ENCODE measurements at places on chromosomes 2 and 18.
A peak's percentile ranks its signal among the peaks of the same experiment; 100 is the strongest.

GRCh38 chr2:44934983-44935728 is 6.3 kb upstream of the SIX3 start:
- DNase-seq: no peak

- no peak for DNase-seq
These were observed 38.2 kb upstream of the MAP3K20 start for GRCh38 chr2:173037245-173038120.

DNA sequence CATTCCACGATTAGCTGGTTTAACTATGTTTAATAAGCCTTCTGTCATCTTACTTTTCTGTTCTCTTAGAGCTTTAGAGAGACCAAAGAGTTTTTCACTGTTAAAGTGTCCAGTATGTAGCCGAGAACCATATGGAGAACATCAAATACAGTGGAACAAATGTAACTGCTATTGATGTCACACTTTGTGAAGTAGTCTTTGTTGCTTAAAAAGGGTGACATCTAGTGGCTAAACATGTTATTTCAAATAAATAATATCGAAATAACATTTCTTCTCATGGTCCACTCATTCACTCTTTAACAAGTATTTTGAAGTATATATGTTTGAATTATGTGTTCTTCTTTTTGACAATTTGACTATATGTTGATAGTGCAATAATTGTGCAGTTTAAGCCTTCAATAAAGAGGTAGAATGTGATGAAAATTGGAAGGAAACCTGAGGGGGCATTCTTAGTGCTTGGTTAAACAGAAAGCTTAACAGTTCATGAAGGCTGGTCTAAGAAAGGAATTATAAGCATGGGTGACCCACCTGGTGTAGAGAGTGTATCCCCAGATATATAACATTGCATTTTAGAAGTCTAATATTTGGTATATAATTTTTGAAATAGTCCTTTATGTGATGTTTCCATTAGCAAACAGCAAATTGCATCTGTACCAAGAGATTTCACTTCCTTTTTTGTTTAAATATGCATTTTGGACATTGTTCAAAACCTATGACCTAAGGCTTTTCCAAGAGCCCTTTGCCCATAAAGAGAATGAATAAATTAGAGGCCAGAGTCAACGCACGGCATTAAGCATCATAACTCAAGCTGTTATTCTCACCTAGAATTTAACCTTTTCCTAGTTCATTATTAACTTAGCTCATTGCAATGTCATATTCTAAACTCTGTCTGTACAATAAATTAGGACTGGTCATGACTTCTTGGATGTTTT is 112.1 kb downstream of the KYNU start:
- DNase-seq: peak; percentile 22

- no peak for DNase-seq
These were observed 145.6 kb downstream of the HDAC4 start for GRCh38 chr2:239255218-239255617.

Measured in Ammon's horn (tissue), 1 donor.